ENCODE measurements at places on chromosomes 4 and X.
A peak's percentile ranks its signal among the peaks of the same experiment; 100 is the strongest.

GRCh38 chr4:60562334-60562733, 637.8 kb upstream of the ADGRL3 start:
- DNase-seq: no peak

- peak; percentile 38 for DNase-seq
These were observed 49.2 kb downstream of the SMARCAD1 start for GRCh38 chr4:94256828-94257227.

- DNase-seq: no peak
These were observed 2.2 kb downstream of the TMEM47 start for GRCh38 chrX:34654696-34655490.

DNA sequence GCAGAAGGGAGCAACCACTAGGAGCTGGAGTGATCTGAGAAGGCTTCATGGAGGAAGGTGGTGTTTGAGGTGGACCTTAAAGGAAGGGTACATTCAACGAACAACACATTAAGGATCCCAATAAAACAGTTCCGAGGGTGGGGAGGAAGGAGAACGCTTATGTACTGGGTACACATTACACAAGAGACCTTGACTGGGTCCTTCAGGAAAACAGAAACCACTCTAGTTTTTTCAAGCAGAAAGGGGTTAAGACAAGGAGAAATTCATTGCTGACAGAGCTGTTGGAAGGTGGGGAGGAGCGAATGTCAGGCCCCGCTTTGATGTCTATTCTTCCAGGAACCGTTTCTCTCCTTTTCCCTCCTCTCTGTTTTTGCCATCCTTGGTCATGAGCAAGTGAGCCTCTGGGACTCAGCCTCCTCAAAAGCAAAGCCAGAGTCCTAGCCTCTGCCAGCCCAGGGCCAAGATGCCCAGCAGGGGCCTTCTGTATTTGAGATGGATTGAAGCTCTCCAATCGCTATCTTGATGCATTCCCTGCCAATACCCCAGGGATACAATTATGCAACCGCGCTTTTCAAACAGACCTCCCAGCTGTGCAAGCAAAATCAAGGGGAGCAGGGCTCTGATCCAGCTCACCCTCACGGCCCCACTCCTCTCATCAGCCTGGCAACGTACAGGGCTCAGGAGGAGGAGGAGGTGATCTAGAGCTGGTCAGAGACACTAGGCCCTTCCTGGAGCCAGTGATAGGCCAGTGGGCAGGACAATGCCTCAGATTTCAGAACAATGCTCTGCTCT, 48.4 kb downstream of the ZBTB49 start:
- DNase-seq: no peak

- DNase-seq: no peak
These were observed 299.5 kb downstream of the MAPK10 start for GRCh38 chr4:86060341-86060740.

DNA sequence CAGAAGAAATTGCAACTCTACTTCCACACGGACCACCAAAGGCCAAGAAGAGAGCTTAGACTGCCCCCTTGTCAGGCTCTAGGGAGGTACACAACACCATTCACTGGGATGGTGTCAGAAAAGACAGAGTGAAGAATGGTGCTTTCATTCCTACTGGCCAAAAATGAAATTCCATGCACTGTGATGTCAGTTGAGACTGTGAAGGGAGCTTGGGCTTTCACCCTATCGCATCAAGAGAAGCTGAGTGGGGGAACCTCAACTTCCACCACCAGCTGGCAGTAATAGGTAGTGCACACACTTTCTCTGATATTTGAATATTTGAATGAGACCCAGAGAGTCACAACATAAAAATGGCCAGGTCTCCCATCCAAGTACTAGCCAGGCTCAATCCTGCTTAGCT, 65.9 kb downstream of the ZNF711 start:
- peak; percentile 39 for DNase-seq

DNA sequence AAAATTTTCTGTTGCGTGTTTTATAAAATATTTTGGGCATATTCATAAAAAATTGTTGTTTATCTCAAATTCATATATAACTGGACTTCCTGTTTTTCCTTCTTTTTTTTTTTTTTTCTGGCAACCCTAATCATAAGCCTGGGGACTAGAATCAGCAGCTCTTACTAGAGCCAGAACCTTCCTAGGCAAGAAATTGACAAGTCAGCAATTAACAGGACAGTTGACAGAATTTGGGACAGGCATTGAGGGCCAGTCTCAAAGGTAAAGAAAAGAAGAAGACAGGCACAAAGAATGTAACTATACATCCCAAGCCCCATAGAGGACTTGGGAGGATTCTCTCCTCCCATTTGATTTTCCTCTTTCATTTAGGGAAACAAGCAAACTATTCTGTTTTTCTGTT, 35.0 kb upstream of the HS3ST1 start:
- no peak for DNase-seq

- no peak for DNase-seq
These were observed 18.9 kb upstream of the GPR101 start for GRCh38 chrX:137052643-137053235.

GRCh38 chrX:19958552-19959486, 32.0 kb downstream of the BCLAF3 start:
- peak; percentile 33 for DNase-seq
